ENCODE measurements at places on chromosomes 6 and 20.

DNA sequence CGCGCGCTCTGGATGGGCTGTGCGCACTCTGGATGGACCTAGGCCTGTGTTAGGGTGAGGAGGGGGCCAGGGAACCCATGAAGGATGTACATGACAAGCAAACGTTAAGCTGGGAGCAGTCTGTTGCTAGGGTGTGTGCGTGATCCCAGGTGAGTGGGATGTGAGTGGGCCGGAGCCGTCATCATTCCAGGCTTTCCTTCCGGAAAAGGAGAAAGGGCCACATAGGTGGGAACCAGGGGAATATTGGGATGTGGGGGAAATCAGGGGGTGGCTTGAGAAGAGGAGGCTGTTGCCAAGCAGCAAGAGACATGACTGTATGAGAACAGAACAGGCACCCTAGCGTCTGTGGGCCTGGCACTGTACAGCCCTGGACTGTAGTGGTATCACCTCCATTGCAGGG, 49.7 kb upstream of the EPB41L1 start:
- no peak for DNase-seq

GRCh38 chr6:14200047-14200446, 82.5 kb downstream of the CD83 start:
- DNase-seq, result no peak

DNA sequence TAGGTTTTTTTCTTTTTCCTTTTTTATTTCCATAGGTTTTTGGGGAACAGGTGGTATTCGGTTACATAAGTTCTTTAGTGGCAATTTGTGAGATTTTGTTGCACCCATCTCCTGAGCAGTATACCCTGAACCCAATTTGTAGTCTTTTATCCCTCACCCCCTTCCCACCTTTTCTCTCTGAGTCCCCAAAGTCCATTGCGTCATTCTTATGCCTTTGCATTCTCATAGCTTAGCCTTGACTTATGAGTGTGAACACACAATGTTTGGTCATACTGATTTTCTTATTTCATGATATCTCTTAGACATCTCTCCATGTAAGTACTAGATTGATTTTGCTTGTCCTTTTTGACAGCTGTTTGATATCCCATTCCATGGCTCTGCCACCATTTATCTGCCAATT, 27.2 kb downstream of the TGM3 start:
- no peak for DNase-seq

GRCh38 chr6:54415517-54415916, 107.3 kb downstream of the TINAG start:
- no peak for DNase-seq

DNA sequence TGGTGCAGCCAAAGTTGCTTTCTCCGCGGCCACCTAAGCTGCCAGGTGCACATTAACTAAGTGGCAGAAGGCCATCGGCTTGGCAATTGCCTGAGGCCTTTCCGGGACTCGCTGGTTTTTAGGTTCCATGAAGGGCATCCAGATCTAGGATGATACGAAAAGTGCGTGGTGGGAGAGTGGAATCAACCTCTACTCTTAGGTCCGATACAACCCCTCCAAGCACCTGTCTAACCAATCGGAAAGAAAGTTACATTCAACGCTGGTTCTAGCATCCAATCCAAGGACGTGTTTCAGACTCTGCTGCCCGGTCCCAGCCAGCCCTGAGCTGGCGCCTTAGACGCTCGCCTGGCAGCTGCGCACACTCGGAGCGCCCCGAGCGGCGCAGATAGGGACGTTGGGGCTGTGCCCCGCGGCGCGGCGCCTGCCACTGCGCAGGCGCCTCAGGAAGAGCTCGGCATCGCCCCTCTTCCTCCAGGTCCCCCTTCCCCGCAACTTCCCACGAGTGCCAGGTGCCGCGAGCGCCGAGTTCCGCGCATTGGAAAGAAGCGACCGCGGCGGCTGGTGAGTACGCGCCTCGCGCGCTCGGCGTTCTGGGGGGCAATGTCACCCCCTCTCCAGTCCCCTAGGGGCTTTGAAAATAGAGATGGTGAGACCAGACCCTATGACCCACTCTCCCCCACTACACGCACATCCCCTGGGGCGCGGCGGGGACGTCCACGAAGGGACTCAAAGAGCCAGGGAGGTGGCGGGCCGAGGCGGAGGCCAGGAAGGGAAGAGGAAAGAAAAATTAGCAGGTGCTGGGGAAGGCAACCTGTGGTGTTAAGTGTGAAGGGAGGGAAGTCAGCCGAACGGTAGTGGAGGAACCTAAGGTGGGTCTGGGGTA, at the start of gene ENPP4:
ENPP4 (plus strand) TSS at position 361 of the 883 bp plus-strand sequence. CDS start 9,595 bp downstream, outside the sequence.
- DNase-seq, result peak; percentile 54

- DNase-seq, result no peak
Measured at GRCh38 chr6:116714761-116715160, 33.8 kb downstream of the KPNA5 start.

- no peak for DNase-seq
Measured at GRCh38 chr6:108116546-108117426, 42.2 kb upstream of the OSTM1 start.

DNA sequence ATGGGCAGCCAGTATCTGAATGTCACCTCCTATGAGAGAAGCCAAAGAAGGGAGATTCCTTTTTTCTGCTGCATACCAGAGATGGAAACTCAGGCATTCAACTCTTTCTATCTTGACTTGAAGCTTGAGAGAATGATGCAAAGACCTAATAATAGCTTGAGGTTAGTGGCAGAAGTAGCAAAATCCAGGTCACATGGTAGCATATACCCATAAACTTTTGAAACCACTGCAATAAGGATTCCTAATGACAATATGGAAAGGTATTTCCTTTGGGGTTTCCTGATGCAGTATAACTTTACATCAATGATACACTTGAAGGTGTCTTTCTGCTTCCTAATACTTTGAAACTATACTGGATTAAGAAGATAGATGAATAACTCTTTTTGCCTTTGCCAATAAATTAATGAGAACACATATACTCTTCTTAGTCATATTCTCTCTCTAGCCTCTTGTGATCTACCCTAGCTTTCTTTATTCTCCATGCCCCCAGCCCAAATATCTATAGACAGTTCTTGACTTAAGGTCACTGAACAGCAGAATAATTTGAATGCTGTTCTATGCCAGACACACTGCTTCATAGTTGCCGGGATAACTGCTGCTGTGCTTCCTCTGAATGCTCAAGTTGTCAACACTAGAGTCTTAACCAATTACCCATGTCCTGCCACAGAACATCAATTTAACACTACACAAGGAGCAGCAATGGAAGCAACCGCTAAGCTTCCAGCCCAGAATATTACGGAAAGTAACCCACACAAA, 155.5 kb upstream of the SIM1 start:
- DNase-seq, result no peak

Measured in uterus (tissue), 4 donors.